ENCODE measurements at places on chromosomes 7 and 10.

DNA sequence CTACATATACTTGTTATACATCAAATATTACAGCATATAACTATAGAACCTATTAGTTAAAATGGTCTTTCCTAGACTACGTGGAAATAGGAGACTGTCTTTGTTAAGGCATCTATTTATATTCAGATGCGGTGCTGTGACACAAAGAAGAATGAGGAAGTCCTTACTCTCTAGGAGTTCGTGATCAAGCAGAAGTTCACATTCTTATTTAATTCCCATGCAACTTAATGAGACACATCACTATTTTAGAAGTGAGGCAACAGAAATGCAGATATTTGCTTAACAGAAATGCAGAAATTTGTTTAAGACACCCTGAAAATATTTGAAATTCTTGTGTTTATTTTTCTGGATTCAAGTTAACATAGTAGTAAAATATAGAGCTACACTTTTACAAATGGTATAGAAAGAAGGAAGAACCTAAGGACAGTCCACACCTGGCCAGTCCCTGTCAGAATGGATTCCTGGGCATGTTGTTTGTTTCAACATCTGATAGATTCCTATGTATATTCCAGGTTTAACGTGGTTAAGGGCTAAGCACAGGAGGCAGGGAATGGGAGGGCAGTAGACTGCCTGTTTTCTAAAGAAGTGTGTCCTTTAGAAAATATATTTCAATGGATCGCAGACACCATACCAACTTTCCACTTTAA lies 70.6 kb upstream of the NXPH1 start:
- no peak for DNase-seq

DNA sequence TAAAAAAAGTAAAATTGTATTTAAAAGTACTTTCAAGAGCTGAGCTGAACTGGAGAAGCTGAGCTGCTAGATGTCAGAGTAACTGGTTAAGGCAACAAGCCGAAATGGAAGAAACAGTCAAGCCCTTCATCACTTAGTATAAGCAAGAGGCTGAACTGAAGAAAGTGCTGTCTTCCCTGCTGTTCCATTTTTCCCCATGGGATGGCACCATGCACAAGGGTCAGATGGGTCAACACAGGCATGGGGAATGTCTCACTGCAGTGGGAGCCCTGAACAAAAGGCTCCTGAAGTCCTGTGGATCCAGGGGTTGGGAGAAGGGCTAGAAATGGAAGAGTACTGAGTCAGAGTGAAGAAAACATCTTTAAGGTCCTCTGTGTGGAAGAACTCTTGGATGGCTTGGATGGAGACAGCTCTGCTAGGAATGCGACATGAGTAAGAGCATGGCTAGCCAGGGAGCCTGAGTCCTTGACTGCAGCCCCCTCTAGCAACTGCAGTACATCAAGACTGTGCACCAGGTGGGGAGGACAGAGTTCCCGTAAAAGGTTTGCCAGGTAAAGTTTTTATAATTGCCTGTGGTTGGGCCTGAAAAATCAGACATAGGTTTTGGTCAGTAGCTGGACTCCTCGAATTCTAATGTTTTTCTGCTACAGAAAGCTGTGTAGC lies 348.3 kb downstream of the GPR158 start:
- no peak for DNase-seq

GRCh38 chr7:3446786-3447185 lies 145.7 kb downstream of the SDK1 start:
- no peak for DNase-seq

DNA sequence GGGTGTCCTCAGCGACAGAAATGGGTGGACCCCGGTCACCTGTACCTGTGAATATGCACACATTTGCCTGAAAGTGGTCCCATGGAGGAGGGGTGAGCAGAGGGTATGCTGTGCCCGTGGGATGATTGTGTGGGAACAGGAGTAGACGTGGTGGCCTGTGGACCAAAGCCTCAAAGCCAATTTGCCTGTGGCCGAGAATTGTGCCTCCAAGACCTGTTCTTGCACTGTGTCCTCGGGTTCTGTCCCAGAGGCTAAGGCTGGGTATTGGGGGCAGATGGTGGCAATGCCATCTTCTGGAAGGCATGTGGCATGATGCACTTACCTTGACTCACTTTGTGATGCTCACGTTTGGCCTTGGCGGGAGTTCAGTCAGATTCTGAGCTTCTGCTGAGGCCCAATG lies 351.0 kb downstream of the TCERG1L start:
- DNase-seq: no peak

GRCh38 chr10:1249142-1249920 lies 193.1 kb downstream of the WDR37 start:
- DNase-seq: no peak

- no peak for DNase-seq
These were observed 88.0 kb upstream of the ZPBP start for GRCh38 chr7:50181081-50181480.

DNA sequence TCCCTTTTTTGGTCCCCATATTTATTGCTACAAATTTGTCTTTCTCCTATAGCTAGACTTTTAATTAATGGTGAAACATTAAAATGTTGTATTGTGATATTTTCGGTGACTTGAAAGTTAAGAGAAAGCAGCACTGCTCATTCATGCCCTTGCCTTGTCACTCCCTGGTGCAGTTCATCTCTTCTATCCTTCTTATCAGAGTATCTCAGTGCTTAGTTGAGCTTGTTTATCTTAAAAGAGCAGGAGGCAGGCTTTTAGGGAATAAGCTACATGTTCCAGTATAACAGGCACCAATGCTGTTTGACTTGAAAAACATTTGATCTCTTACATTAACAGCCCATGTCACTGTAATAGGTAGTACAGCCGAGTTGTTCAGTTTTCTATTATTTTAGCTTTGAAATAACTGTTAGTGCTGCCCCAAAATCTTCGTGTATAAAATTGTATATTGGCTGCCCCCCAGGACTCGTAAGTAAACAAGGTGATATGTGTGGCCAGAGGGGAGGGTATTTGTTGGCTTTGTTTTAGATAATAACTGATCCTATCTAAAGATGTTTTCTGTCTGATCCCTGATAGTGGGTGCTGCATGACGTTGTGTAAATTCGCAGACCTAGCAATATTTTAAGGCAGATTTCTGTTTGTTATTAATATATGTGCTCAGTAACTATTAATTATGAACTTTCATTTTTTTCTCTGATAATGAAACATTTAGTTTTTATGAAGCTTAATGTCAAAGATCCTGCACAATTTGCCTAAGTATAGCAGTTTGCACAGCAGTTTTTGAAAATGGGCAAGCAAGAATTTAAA lies 96.5 kb downstream of the BTRC start:
- no peak for DNase-seq
